ENCODE measurements at places on chromosomes 3 and 15.

GRCh38 chr3:127796045-127796830, 26.1 kb downstream of the MGLL start:
- no peak for DNase-seq

- DNase-seq: no peak
Observed at GRCh38 chr3:67654844-67655177, 399 bp upstream of the SUCLG2 start.

DNA sequence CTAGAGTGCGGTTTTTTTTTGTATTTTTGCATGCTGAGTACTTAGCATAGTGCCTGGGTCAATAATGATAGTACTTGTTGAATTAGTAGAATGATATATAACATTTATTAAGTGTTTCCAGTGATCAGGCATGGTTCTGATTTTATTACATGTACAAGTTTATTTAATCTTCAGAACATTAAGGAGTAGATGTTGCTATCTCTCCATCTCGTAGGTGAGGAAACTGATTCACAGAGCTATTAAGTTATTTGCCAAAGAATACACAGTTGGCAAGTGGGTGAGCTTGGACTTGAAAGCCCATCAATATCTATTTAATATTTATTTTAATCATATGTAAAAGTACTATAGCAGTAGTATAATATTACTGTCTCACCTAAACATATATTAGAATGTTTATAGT, 219.5 kb downstream of the CACNA2D3 start:
- no peak for DNase-seq

GRCh38 chr3:117914540-117915100, 1120.0 kb downstream of the IGSF11 start:
- no peak for DNase-seq

- no peak for DNase-seq
Observed at GRCh38 chr15:71585159-71585558, 225.2 kb upstream of the NR2E3 start.

GRCh38 chr15:31173790-31174450, 72.4 kb upstream of the TRPM1 start:
- no peak for DNase-seq

GRCh38 chr15:74955017-74955416, 1.6 kb downstream of the RPP25 start:
- DNase-seq: no peak

GRCh38 chr3:188283347-188283746, 129.4 kb downstream of the LPP start:
- DNase-seq: no peak

GRCh38 chr3:30457081-30457480, 149.3 kb upstream of the TGFBR2 start:
- DNase-seq: no peak

GRCh38 chr3:28915741-28916500, 364.9 kb upstream of the RBMS3 start:
- DNase-seq: no peak

DNA sequence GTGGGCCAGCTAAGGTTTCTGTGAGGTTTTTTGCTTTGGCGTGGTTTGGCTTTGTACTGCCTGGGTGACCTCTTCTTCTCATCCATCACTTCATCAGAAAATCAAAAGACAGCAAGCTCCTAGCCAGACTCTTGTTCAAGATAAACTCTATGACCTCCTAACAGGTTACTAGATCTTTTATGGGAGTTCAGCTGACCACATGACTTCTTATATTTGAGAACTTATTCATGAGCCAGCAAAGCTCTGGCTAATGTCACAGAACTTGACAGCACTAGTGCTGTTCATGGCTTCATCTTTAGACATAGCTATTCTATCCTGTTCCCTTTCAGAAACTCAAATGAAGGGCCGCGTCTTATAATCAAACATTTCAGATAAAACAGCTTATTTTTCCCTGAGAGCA, 527.1 kb upstream of the GOLIM4 start:
- no peak for DNase-seq

DNA sequence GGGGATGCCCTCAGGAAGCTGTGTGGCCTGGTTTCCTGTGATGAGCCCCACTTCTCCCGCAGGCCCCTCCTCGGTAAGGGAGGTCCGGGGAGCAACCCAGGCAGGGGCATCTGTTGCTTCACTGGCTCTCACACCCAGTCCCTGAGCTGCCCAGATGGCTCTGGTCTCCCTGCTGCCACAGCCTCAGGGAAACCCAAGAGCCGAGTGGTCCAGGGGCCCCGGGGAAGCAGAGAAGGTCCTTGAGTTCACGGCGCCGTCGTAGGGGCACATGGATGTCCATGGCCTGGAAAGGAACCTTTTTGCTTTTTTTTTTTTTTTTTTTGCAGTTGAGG, 13.3 kb upstream of the LRRC15 start:
- DNase-seq: no peak

DNA sequence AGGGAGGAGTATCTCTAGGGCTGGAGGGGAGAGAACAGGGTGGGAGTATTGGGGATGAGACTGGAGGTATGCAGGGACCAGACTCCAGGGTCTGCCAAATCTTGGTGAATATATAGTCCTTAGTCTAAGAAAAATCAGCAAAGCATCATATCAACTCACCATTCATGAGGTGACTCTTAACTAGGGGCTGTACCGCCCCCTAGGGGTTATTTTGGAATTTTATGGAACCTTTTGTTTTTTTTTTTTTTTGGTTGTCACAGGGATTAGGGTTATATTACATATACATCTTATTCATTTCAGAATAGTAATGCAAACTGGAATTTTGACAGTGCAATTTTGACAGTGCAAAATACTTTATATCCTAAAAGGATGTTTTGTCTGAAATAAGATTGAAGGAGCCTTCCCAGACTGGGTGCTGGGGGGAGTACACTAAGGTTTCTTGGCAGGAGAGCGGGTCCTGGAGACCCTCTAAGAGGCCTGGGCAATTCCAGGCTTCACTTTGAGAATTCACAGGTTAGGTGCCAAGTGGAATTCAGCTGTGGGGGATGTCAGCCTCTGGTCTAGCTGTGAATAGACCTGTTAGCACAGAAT, 7.5 kb downstream of the CMTM7 start:
- DNase-seq: peak; percentile 14

DNA sequence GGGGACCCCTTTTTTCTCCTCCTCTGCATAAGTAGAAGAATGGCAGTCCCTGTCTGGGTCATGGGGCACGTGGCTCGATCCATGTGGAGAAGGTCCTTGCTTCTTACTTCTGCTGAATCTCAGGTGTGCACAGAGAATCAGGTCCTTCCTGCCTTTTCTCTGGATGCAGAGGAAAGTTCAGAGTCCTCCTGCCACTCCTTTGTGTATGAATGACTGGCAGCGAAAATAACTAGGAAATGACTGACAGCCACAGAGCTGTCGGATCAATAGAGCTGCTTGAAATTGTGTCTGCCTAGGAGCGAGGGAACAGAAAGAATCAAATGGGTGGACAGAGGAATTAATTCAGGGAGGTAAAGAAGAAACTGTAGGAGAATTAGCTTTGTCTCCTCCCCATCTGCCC, 49.6 kb upstream of the ROPN1 start:
- DNase-seq: no peak

DNA sequence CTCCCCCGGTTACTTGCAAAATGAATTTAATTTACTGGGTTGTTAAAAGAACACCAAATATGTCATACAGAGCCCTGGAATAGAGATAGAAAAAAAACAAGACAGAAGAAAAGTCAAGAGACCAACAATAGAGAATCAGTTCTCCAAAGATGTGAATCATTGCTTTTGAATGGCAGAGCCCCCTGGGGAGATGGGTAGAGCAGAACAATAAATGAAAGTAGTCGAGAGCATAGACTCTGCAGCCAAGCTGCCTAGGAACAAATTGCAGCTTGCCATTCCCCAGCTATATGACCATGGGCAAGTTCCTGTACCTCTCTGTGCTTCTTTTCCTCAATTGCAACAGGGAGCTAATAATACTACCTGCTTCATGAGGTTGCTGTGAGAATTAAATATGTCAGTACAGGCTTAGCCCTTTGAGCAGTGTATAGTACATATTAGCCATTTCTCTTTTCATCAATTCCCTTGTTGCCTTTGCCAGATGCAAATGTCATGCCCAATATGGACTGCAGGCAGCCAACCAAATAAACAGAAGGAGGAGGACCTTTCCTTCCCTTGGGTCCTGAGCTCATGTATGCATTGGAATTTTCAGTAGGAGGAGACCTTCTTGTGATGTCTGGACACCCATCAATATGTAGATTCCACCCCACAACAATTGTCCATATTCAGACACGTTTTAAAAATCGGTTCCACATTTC, 25.0 kb upstream of the BFSP2 start:
- no peak for DNase-seq

- DNase-seq: no peak
Observed at GRCh38 chr15:92304223-92304975, 89.3 kb upstream of the ST8SIA2 start.

DNA sequence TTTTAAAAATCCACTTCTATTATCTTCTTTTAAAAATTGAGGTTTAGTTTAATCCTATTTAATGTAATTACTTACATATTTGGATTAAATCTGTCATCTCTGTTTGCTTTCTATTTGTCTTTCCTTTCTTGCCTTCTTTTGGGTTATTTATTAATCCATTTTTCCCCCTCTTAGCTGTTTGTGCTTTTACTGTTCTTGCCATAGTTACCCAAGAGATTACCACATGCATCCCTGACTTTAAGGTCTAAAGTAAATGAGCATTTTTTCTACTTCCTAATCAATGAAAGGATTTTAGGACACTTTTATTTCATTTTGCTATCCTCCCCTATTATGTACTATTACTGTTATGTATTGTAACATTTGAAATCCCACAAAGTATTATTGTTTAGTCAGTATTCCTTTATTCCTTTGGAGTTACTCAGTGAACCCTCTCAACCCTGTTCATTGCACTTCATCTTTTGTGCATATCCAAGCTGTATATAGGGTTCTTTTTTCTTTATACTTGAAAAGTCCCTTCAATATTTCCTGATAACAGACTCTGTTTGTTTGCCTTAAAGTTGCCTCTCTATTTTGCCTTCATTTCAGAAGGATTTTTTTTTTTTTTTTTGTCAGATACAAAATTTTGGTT, 62.7 kb downstream of the MEF2A start:
- no peak for DNase-seq

DNA sequence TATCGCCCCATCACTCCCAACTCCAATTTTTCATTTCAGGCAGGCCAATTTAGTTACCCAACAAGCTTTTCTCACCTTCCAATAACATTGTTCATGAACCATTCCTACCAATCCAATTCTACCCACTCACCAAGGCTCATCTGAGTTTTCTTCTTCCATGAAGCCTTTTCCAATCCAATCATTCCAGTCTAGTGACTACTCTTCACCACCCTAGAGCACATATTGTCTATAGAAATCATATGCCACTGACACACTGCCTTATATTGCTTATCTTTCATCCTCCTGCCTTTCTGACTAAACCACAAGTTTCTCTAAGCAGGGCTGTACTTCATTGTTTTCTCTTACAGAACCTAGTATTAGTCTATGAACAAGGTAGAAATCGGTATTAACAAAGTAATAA, 11.4 kb downstream of the CCDC14 start:
- no peak for DNase-seq

DNA sequence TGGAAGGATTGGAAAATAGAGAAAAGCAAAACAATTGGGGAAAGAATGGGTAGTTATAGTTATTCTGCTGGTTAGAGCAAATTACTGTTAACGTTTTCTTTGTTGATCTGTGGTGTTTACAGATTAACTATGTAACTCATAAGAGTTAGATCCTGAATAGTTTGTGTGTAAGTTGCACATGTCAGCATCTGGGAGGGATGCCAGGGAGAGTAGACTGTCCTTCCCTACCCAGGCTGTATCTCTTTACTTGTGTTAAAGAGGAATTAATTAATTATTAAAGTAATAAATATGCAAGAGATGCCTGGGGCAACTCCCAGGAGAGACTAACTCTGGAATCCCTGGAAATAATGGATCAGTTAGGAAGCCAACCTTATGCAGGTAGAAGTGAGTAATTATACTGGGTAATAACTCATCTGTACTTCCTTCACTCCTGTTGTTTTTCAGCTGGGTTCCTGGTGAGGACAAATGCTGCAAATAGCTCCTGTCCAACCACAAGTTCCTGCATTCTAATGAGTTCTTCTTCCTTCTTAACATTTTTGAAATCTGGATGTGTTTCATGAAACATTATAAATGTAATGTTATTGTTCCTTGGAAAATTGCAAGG, 18.9 kb downstream of the GHRL start:
- DNase-seq: no peak

DNA sequence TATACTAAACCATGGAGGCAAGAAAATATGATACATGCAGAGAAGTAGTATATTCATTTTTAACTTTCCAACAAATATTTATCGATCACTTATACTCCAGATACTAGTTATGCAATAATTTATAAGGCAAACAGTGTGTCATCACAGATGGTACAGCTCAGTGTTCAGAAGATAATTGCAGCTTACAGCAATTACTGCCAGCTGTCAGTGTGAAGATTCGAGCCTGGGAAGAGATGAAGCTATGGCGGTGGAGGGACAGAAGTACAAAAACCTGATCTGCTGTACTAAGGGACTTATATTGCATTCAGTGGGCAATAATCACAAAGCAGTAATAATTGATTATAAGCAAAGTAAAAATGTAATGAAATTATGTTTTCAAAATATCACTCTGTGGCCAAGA, 170.6 kb upstream of the EPHA3 start:
- no peak for DNase-seq

GRCh38 chr15:90765966-90766365, 48.8 kb downstream of the BLM start:
- DNase-seq: no peak

DNA sequence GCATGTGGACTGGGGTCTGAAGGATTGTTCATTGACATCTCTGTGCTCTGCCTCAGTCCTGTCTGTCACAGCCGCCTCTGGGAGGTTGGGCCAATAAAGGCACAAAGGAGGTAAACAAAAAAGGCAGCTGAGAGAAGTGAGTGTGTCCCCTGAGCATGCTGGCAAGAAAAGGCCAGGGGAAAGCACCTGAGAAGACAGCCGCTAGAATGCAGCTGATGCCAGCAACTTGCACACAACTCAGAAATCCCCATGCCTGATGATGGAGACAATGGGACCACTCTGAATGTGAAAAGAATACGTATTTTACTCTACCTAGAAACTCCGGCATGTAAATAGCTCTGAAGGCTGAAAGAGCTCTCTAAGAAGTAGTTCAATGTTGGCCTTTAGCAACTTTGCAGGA, 118.7 kb downstream of the KCNH8 start:
- DNase-seq: no peak

DNA sequence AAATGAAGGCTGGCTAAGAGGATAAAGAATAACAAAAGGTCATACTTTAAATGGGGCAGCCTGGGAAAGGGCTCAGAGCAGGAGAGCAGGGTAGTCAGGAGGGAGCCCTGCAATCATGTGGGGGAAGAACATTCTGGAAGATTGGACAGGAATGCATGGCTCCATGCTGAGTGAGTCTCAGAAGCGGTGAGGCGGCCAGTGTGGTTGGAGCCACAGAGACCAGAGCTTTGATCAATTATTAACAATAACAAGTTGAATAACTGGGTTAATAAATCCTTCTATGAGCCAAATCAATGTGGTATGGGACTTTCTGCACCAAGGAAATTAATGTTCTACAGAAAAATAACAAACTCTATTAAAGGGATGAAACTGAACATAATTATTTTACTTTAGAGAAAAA, 57.9 kb upstream of the DCUN1D1 start:
- DNase-seq: no peak

DNA sequence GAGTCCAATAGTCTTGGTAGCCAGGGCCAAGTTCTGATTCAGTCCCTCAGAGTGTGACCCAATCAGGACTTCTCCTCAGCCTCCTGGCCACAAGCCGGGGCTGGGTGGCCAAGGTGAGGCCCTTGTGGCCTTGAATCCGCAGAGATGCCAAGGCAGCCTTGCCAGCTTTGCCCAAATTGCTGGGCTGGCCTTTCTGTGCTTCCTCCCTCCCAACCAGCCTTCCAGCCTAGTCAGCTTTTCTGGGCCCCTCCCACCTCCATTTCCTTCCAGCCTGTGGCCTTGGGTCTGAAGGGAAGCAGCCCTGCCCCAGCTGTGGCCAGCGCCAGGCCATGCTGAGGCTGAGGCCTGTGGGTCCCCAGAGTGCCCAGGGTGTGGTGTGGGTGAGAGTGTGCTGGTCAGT, 34.3 kb upstream of the ANKDD1A start:
- DNase-seq: no peak

Data from GDM1 (cell line).